Naive B cell (primary cell): ENCODE measurements at places on chromosomes 3 and 15.

- H3K4me3 ChIP-seq = peak overlapping the region; percentile 59
- H3K36me3 ChIP-seq = no peaks in the 10 kb centered on the region
- peaks cover 15% of the 10 kb centered on the region for H3K4me1 ChIP-seq
- no peak for DNase-seq
- no peaks in the 10 kb centered on the region for H3K27me3 ChIP-seq
Observed at GRCh38 chr3:188084752-188085583, 69.0 kb upstream of the LPP start.

DNA sequence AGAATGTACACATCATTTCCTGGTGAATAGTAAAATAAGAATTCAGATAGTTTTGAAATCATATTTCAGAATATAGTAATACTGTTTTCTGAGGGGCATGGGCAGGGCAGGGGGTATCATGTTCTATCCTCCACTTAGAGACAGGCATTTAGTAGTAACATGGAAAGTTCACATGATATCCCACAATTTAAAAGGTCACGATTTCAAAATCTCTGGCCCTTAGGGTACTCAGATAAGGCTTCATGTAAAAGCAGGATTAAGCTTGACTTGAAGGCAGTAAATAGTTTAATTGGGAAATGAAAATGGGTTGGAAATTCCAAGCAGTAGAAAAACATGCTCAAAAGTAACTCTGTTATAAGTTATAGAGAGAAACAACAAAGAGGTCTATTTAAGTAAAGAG, 353.2 kb upstream of the AGTR1 start:
- H3K36me3 ChIP-seq = no peaks in the 10 kb centered on the region
- H3K27me3 ChIP-seq = no peaks in the 10 kb centered on the region
- no peak overlapping the region for H3K4me3 ChIP-seq
- H3K4me1 ChIP-seq = no peaks in the 10 kb centered on the region

DNA sequence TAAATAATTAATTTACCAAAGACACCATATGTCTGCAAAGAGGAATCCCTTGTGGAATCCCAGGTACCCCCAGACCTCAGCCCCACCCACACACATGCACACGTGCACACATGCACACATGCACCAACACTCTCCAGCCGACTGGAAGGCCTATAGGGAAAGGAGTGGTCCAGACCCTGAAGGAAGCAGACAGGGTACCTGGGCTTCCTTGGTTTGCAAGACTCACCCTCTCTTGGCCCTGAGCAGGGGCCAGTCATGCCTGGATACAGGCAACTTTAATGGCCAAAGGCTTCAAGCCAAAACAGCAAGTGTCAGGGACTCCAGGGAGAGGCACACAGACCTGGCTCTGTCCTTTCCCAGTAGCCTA, 8.9 kb upstream of the HAPLN3 start:
- DNase-seq = no peak
- H3K36me3 ChIP-seq = no peaks in the 10 kb centered on the region
- no peak overlapping the region for H3K4me3 ChIP-seq
- H3K4me1 ChIP-seq = peaks cover 14% of the 10 kb centered on the region
- no peak overlapping the region for H3K27ac ChIP-seq

DNA sequence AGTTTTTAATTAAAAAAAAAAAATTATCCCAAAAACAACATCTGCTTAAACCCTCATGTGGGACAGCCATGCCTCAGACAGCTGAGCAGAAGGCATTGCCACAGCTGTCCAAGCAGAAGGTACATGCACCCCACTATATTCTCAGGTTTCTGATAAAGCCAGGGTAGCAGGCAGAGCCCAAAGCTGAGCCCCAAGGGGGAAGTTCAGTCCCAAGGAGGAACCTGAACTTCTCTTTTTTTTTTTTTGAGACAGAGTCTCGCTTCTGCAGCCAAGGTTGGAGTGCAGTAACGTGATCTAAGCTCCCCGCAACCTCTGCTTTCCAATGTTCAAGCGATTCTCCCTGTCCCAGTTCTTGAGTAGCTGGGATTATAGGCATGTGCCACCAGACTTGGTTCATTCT, 33.2 kb downstream of the MKRN2 start:
- H3K36me3 ChIP-seq = peaks cover 21% of the 10 kb centered on the region
- no peaks in the 10 kb centered on the region for H3K27me3 ChIP-seq
- peaks cover 27% of the 10 kb centered on the region for H3K4me1 ChIP-seq
- H3K4me3 ChIP-seq = no peak overlapping the region
